ENCODE measurements at places on chromosomes 3 and 15.

DNA sequence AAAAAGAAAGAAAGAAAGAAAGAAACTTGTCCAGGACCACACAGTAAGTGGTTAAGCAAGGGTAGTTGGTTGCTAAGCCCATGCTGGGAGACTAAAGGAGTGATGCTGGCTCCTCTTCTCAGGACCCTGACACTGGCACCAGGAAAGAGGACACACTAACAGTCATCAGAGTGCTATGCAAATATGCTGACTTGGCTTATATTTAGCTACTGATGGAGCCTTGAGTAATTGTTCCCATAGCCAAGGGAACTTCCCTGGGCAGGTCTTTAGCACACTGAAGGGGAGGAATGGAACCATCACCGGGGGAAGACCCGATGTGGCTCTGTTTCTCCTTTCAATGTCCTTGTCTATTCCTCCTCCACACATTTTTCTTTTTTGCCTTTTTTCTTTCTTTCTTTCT is 6.2 kb downstream of the TMEM40 start:
- no peak for DNase-seq

DNA sequence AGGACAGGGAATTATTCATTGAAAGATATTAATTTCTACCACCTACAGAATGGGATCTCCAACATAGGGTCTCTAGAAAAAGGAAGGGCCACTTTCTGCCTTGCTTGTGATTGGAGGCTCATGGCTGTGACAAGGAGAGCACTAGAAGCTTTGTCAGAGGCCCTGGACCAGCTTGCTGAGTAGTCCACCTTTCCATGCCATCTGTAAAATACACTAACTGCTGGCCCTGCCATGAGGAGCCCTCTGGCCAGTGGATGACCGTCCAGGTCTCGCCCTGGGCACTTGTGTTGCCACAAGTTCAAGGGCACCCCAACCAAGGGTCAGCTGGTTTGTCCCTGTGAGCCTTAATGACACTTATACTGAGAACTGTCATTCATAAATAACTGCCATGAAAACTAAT is 1.6 kb upstream of the SYNM start:
- no peak for DNase-seq

DNA sequence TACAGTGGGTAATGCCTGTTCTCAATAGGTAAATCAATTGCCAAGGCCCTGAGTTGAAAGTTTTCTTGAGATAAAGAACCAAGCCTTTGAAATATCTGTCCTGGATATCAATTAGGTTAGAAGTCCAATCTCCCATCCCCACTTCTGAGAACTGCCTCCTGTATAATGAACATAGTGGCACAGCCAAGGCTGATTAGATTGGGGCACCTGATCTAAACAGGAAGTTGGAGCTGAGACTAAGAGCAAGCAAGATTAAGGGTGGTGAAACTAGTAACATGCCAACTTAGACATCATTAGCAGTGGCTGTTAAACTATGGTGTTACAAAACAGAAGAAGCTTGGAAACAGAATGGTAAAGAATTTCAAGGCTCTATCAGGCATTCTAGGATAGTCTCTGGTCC is 137.7 kb upstream of the TMEM108 start:
- no peak for DNase-seq

DNA sequence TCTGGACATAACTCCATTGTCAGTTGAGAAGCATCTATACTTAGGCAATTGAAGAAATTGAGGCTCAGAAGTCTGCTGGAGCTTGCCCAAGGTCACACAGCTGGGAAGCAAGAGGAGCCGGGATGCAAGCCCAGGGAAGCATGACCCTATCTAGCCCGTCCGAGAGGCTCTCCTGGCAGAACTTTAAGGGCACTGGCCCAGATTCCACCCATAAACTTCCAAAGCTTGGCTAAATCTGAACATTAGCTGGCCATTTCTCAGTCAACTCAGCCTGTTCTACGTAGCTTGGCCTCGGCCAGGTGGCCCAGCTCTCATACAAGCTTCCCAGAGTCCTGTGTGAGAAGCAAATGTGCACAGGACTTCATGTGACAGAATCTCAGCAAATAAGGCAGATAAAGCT is 75.8 kb downstream of the LRIG1 start:
- no peak for DNase-seq

DNA sequence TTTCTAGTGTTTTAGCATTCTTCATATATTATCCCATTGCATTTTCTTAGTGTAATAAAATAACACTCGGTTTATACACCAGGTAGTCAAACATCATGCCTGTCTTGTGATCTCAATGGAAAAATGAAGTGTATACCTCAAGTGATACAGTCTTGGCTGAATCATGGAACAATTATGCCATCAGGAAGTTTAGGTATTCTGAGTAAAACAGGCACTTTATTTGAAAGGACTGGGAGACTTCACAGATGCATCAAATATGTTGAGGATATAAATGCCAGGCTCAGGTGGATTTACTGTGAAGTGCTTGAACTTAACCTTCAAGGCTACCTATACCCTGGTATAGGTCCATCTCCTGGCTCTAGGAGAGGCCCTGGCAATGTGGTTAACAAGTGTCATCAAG is 8.5 kb downstream of the TGFBR2 start:
- DNase-seq: no peak

DNA sequence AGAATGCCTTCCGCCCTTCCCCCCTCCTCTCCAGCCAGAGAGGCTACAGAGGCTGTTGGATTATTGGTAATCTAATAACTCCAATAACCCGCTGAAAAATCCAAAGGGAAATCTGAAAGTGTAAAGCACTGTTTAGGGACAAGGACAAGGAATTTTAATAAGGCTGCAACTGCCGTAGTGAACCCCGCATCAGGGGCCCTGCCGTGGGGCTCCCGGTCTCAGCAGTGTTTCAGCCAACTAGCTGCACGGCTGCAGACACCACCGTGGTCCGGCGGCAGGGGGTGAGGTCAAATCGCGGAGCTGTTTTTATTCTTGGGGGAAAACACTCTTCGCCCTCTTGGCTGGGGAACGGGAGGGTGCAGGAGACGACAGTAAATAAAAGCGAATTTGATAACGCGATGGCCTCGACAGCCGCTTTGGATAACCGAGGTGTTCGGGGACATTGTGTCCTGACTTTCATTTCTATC is 6.1 kb downstream of the BCL6 start:
- DNase-seq: no peak

- peak; percentile 86 for DNase-seq
Observed at GRCh38 chr3:73029321-73029796, 32.1 kb upstream of the EBLN2 start.

DNA sequence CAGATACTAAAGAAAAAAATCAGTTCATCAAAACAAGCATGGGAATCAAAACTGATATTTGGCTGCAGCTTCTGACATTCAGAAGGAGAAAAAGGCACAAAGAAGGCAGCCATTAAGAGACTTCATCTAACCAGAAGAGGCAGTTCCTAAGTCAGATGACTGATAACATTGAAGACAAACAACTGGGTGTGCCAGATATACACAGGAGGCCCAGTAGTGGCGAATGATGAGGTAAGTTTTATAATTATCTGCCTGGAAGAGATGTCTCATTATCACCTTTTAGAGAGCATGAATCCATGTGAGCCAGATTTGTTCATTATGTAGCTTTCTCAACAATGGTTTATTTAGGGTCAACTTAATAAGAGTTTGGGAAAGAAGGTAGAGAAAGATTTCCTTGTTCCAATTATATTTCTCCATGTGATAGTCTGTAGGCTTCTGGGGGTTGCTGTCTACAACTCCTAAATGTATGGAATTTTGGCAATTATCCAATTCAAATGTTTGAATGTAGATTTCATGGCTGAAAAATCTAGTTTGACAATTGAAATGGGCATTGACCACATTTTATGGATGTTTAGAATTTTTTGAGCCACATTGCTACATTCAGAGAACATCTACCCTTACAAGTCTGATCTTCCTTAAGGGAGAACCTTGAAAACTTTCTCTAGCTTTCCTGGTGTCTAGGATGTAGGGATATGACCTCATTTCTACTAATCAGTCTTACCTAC is 50.4 kb upstream of the RASGRF1 start:
- DNase-seq: peak; percentile 9

DNA sequence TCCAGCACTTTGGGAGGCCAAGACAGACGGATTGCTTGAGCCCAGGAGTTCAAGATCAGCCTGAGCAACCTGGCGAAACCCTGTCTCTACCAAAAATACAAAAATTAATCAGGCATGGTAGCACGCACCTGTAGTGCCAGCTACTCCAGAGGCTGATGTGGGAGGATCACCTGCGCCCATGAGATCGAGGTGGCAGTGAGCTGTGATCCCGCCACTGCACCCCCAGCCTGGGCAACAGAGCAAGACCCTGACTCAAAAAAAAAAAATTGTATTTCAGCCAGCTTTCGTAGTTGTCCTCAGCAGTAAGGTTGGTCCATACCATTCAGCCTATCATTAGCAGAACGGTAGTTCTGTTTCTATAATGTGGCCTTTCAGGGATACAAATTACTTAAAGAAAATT is 66.6 kb upstream of the FURIN start:
- DNase-seq: no peak

GRCh38 chr15:68380456-68380855 is 51.5 kb downstream of the ITGA11 start:
- DNase-seq: no peak
